ENCODE measurements at places on chromosomes 16 and 17.
A peak's percentile ranks its signal among the peaks of the same experiment; 100 is the strongest.

DNA sequence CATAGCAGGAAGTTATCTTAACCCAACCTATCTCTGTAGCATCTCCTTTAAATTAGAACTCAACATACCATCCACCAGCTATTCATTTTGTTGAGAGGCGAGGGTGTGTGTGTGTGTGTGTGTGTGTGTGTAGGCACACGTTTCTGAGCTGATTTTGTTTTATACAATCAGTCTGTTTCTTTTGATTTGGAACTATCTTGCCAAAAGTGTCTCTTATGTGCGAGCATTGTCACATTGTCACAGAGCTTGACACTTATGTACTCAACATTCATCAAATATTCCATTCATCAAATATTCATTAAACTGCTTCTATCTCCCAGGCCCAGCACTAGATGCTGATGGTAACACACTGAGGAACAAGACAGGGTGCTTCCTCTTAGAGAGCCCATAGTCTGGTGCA, 180.4 kb downstream of the HAPSTR1 start:
- DNase-seq: no peak

GRCh38 chr17:32483451-32484019, 3.3 kb upstream of the CDK5R1 start:
- peak; percentile 89 for DNase-seq

GRCh38 chr17:64635647-64636305, 26.3 kb downstream of the SMURF2 start:
- peak; percentile 22 for DNase-seq

GRCh38 chr17:1179818-1180742, at the start of gene ABR:
Gene ABR, minus strand, starts transcription at chr17:1179981. Its CDS starts 254 bp downstream, at chr17:1179727.
- DNase-seq: no peak

- no peak for DNase-seq
Observed at GRCh38 chr16:65280845-65281512, 159.1 kb upstream of the CDH11 start.

- DNase-seq: no peak
Observed at GRCh38 chr16:58109881-58110280, 19.3 kb downstream of the CFAP20 start.

- DNase-seq: no peak
Observed at GRCh38 chr17:33944412-33944811, 310.7 kb upstream of the CCL2 start.

GRCh38 chr17:75160211-75160610, 5.9 kb upstream of the JPT1 start:
- no peak for DNase-seq

- DNase-seq: no peak
Observed at GRCh38 chr16:80171746-80172145, 369.0 kb upstream of the DYNLRB2 start.

- DNase-seq: no peak
Observed at GRCh38 chr16:23826528-23827045, 9.2 kb upstream of the PRKCB start.
